SJSA1 (cell line): ENCODE measurements at places on chromosomes 7 and 10. TPM values are rescaled to one million over a fixed set of nuclear protein-coding genes. Genes with fewer than 3 reads are reported as not detected.

LRIT1 gene
- not detected in 2 replicates for total RNA-seq

CACUL1 gene
- total RNA-seq, result 19.9 and 26.6 TPM in 2 replicates

TUBAL3 gene
- not detected in 2 replicates for total RNA-seq

- no peak for DNase-seq
These were observed 341.1 kb downstream of the GRID1 start for GRCh38 chr10:86025509-86025908.

DNA sequence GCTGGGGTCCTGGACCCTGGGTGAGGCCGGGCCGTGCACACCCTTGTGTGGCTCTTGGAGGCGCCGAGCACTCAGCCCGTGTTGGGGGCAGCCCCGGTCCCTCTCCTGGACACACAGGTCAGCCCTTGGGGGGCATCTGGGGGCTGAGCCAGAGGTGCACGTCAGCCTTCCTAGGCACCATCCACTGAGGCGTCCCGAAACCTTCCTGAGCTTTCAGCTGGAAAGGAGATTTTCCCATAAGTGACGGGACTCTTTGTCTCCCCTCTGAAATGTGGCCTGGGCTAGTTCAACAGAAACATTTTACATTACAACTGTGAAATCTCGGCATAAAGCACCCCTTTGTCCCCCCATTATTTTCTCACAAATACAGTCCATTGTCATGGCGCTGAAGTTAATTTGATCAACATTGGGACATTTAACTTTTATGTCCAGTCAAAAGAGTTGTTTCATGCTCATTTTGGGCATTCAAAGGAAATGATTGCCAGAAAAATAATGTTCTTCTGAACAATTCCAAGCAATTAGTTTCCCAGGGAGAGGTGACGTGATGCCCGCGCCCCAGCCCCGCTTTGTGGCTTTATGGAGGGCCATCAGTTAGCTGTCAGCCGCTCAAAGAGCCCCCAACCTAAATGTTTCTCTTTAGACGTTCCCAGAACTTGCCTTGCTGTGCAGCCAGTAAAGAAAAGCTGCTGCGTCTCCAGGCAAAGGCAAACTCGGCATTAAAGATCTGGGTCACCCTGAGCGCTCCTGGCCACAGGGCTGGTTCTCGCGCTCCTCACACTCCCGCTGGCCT lies 70.8 kb downstream of the NKX6-2 start:
- DNase-seq, result no peak

DNA sequence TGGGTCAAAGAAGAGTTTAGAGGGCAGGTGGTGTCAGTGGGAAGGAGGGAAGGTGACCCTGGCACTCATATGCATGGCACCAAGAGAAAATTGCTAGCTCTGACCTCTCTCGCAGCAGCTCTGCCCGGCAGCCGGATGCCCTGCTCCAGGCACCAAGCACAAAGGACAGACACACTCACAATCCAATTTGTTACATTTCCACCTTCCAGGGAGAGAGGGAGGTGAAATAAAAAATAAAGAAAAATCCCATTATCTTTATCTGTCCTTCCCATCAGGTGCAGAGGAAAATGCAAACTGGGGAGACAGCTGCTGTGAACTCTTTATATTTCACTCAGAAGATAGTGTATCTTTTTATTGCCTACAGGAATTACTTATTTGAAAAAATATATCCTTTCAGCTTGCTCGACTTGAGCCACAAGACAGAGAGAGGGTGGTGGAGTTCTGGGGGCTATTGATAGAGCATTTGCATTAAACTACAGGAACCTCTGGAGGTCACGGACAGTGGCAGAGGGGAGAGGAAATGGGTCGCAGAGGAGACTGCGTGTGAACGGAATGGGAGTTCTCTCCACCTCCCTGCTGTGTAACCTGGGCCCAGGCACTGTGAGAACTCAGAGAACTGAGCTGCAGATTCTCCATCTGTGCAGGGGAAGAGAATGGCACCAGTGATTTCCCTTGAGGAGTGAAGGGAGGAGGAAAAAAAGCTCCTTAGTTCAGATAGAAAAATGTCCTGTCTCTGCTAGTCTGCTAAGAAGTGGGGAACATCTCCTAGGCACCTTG lies 421.4 kb downstream of the PLXNA4 start:
- DNase-seq, result no peak

DNA sequence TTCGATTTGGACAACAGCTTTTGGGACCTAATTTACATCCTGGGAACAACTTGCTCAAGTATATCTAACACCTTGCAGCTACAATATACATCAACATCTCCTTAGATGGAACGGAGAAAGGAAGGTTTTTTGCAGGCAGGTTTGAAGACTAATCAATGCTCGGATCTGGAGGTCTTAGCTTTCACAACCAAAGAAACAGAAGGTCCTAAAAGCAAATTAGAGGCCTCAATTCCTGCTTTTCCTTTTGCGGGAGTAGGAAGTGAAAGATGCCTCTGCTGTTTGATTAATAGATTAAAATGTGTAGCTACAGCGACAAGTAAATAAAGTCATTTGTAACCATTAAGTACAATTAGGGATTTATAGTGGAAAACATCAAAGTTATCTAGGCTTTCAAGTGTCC lies 3.7 kb upstream of the SP8 start:
- no peak for DNase-seq

DNA sequence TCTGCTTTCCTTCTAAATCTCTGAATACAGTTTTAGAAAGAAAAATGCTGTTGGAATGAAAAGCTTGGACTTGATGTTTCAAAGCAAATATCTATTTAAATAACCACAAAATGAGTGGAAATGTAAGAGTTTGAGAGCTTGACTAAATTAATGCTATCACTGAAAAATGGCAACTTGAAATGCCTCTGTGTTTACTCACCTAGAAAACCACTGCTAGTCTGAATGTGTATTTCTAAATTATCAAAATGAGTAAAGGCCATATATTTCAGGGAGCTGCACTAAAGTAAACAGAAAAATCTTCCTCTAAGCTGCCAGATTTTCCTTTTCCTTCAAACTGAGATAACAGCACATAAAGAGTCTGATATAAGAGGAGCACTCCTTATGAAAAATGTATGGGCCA lies 87.9 kb downstream of the DPY19L1 start:
- DNase-seq, result no peak
